Calu3 (cell line): ENCODE measurements at places on chromosomes 12 and 14. TPM values are rescaled to one million over a fixed set of nuclear protein-coding genes. Genes with fewer than 3 reads are reported as not detected.

GRCh38 chr14:99141236-99141635, 130.8 kb downstream of the BCL11B start:
- no peaks in the 10 kb centered on the region for H3K4me1 ChIP-seq
- peaks cover 37% of the 10 kb centered on the region for H3K27me3 ChIP-seq
- DNase-seq, result no peak
- no peak overlapping the region for H3K27ac ChIP-seq

GRCh38 chr12:85625467-85625866, 210.7 kb downstream of the RASSF9 start:
- no peak overlapping the region for H3K4me3 ChIP-seq
- DNase-seq, result no peak
- H3K27ac ChIP-seq, result peak overlapping the region; percentile 97
- H3K36me3 ChIP-seq, result peaks cover 5% of the 10 kb centered on the region

DNA sequence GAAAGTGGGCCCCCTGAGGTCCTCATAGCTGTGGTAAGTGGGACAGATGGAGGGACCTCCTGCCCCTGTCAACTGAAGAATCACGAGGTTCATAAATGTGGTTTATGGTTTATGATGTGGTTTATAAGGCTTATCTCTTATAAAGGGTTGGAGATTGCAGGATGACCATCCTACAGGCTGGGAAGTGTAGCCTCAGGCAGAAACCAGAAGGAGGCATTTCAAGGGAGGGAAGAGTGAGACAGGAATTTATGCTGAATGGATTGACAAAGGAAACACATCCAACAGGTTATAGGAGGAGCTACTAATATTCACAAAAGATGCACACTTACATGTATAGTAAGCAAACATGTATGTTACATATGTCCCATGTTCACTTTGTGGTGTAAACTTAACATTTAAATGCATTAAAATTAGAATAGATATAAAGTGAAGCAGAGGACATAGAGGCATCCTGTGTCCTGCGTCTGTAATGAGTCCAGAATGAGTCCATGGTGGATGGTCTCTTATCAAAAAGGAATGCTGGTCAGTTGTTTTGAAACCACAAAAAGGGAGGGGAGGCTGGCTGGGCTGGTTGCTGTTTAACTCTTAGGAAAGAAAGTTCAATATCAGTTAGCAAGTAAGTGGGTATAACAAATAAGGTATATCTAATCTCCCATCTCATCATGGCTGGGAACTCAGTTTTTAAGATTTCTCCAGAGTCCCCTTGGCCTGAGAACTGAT, 149.0 kb upstream of the RMST start:
- peak; percentile 51 for DNase-seq
- H3K4me1 ChIP-seq, result peaks cover 28% of the 10 kb centered on the region
- H3K4me3 ChIP-seq, result no peak overlapping the region
- peak overlapping the region; percentile 32 for H3K27ac ChIP-seq

- no peak overlapping the region for H3K27ac ChIP-seq
- no peaks in the 10 kb centered on the region for H3K36me3 ChIP-seq
- H3K27me3 ChIP-seq, result no peaks in the 10 kb centered on the region
Measured at GRCh38 chr12:33560653-33561208, 121.1 kb upstream of the SYT10 start.

- no peak for DNase-seq
- H3K36me3 ChIP-seq, result no peaks in the 10 kb centered on the region
- no peak overlapping the region for H3K27ac ChIP-seq
- no peaks in the 10 kb centered on the region for H3K4me1 ChIP-seq
Measured at GRCh38 chr12:80512781-80513180, 68.7 kb downstream of the PTPRQ start.

GRCh38 chr12:129381715-129382114, 522.1 kb downstream of the TMEM132D start:
- H3K27ac ChIP-seq, result no peak overlapping the region
- no peak overlapping the region for H3K4me3 ChIP-seq
- no peaks in the 10 kb centered on the region for H3K36me3 ChIP-seq
- no peaks in the 10 kb centered on the region for H3K4me1 ChIP-seq
- DNase-seq, result no peak

- DNase-seq, result no peak
- no peaks in the 10 kb centered on the region for H3K27me3 ChIP-seq
- H3K4me3 ChIP-seq, result no peak overlapping the region
- no peaks in the 10 kb centered on the region for H3K36me3 ChIP-seq
- H3K27ac ChIP-seq, result no peak overlapping the region
Measured at GRCh38 chr14:68396461-68396860, 396.4 kb downstream of the ZFP36L1 start.

- no peak overlapping the region for H3K27ac ChIP-seq
- no peaks in the 10 kb centered on the region for H3K4me1 ChIP-seq
- H3K27me3 ChIP-seq, result no peaks in the 10 kb centered on the region
- no peak overlapping the region for H3K4me3 ChIP-seq
Measured at GRCh38 chr12:49792976-49793580, 35.1 kb downstream of the NCKAP5L start.

GRCh38 chr14:104106471-104106991, 21.0 kb downstream of the ASPG start:
- H3K4me3 ChIP-seq, result no peak overlapping the region
- no peaks in the 10 kb centered on the region for H3K4me1 ChIP-seq
- no peak overlapping the region for H3K27ac ChIP-seq
- no peaks in the 10 kb centered on the region for H3K27me3 ChIP-seq

TEP1 gene
- total RNA-seq, result 30.4 and 32.5 TPM in 2 replicates

PLEK2 gene
- total RNA-seq, result 34.8 and 39.5 TPM in 2 replicates
